ENCODE measurements at places on chromosomes 7 and 10. TPM values are rescaled to one million over a fixed set of nuclear protein-coding genes. Genes with fewer than 3 reads are reported as not detected.

The COG5 gene
- total RNA-seq = 43.8 TPM

The SHH gene
- total RNA-seq = under 0.01 TPM

The SNX10 gene
- 0.15 TPM for total RNA-seq

The IDI2 gene
- total RNA-seq = not detected

The ATXN7L1 gene
- total RNA-seq = 11.3 TPM
